ENCODE measurements at places on chromosomes 3 and 15. TPM values are rescaled to one million over a fixed set of nuclear protein-coding genes. Genes with fewer than 3 reads are reported as not detected.

Gene THRB
- total RNA-seq = 1.0 TPM

Gene GOLGA6A
- total RNA-seq = 4.7 TPM

Gene OXTR
- total RNA-seq = 4.2 TPM

Gene ATP13A4
- 0.81 TPM for total RNA-seq

Gene TMCO5A
- total RNA-seq = not detected

Gene PPP1R14D
- total RNA-seq = not detected

Gene CCR5
- total RNA-seq = not detected

Gene CHL1
- total RNA-seq = 0.28 TPM

Gene DUOX2
- total RNA-seq = not detected

Gene THSD4
- total RNA-seq = 3.9 TPM

Gene CACNA1D
- 1.0 TPM for total RNA-seq

Gene PLA2G4B
- 5.3 TPM for total RNA-seq

Gene CLDN11
- total RNA-seq = 104 TPM

Gene CPNE9
- 0.38 TPM for total RNA-seq

Gene COL6A5
- not detected for total RNA-seq

Gene RAB6B
- total RNA-seq = 1.2 TPM

Gene SCAMP5
- 23.0 TPM for total RNA-seq

Gene TRH
- total RNA-seq = 0.59 TPM

Gene COL6A6
- total RNA-seq = under 0.01 TPM

Gene CCDC80
- 17.2 TPM for total RNA-seq

Gene DISP2
- total RNA-seq = 0.04 TPM

Gene GATA2
- 3.9 TPM for total RNA-seq

Gene GABRR3
- total RNA-seq = not detected

Gene LRTM1
- total RNA-seq = not detected

Gene SPINK8
- total RNA-seq = not detected

Gene ITIH1
- not detected for total RNA-seq

Gene RTP3
- total RNA-seq = 0.07 TPM

Gene PLIN1
- total RNA-seq = not detected

Gene PCLAF
- 46.4 TPM for total RNA-seq

Gene RPS17
- 2,542 TPM for total RNA-seq

Gene FETUB
- total RNA-seq = not detected

Gene SOX14
- 1.2 TPM for total RNA-seq

Gene EPHA3
- total RNA-seq = 0.33 TPM

Gene ZNF662
- not detected for total RNA-seq

Gene RAB7A
- total RNA-seq = 40.6 TPM

Gene GOLGA6L7
- total RNA-seq = not detected

Gene CTXND1
- total RNA-seq = not detected

Gene LCTL
- 1.9 TPM for total RNA-seq

Gene ATP6V1A
- total RNA-seq = 67.4 TPM

Gene BCL2A1
- total RNA-seq = not detected
